PC-3 (cell line): ENCODE measurements at places on chromosomes 12 and 14. TPM values are rescaled to one million over a fixed set of nuclear protein-coding genes. Genes with fewer than 3 reads are reported as not detected.

Gene GUCY2C
- not detected in 2 replicates for total RNA-seq

Gene AMIGO2
- total RNA-seq = 19.3 and 22.2 TPM in 2 replicates

Gene TMEM63C
- total RNA-seq = 4.0 and 5.4 TPM in 2 replicates

Gene PGAM5
- 135 and 158 TPM in 2 replicates for total RNA-seq

Gene ALKBH2
- total RNA-seq = 73.8 and 74.0 TPM in 2 replicates

Gene OR9K2
- not detected in 2 replicates for total RNA-seq

Gene RHEBL1
- total RNA-seq = 4.2 and 5.0 TPM in 2 replicates

Gene IL22
- not detected in 2 replicates for total RNA-seq

Gene TRMT61A
- 51.2 and 72.9 TPM in 2 replicates for total RNA-seq

Gene MANSC1
- 2.8 and 3.1 TPM in 2 replicates for total RNA-seq

Gene TAPBPL
- 0.47 and 1.8 TPM in 2 replicates for total RNA-seq

Gene TNFAIP2
- total RNA-seq = 80.7 and 87.3 TPM in 2 replicates

Gene NPFF
- total RNA-seq = not detected in 2 replicates

Gene PRICKLE1
- total RNA-seq = 16.2 and 17.2 TPM in 2 replicates

Gene LBHD2
- not detected in 2 replicates for total RNA-seq

Gene KITLG
- total RNA-seq = 8.4 and 14.9 TPM in 2 replicates

Gene TBC1D30
- 16.8 and 36.1 TPM in 2 replicates for total RNA-seq

Gene MYH7
- total RNA-seq = not detected in 2 replicates

Gene MYO1H
- not detected in 2 replicates for total RNA-seq

Gene TMEM253
- not detected in 2 replicates for total RNA-seq

Gene TSPAN11
- total RNA-seq = not detected in 2 replicates

Gene HOXC5
- 0.26 and 0.29 TPM in 2 replicates for total RNA-seq

Gene IRAK3
- total RNA-seq = not detected in 2 replicates

Gene PLXNC1
- total RNA-seq = 0.15 TPM in 1 of 2 replicates, not detected in the other

Gene DBX2
- not detected in 2 replicates for total RNA-seq

Gene DACT1
- 0.40 and 1.8 TPM in 2 replicates for total RNA-seq

Gene TEP1
- 8.9 and 11.7 TPM in 2 replicates for total RNA-seq

Gene TRIM9
- 2.5 and 2.6 TPM in 2 replicates for total RNA-seq

Gene CLEC6A
- not detected in 2 replicates for total RNA-seq

Gene STAB2
- total RNA-seq = not detected in 2 replicates

Gene OR6C2
- not detected in 2 replicates for total RNA-seq

Gene ASB2
- total RNA-seq = 0.12 and 0.22 TPM in 2 replicates

Gene MORN3
- total RNA-seq = 1.6 and 1.7 TPM in 2 replicates

Gene RNASE7
- total RNA-seq = not detected in 2 replicates

Gene AACS
- 31.9 and 37.6 TPM in 2 replicates for total RNA-seq

Gene LALBA
- total RNA-seq = not detected in 2 replicates

Gene LRIG3
- 8.6 and 10.8 TPM in 2 replicates for total RNA-seq

Gene SLC5A8
- not detected in 2 replicates for total RNA-seq
